ENCODE measurements at places on chromosomes 5 and 9.
A peak's percentile ranks its signal among the peaks of the same experiment; 100 is the strongest.

GRCh38 chr5:126506079-126506478, 82.9 kb downstream of the GRAMD2B start:
- no peak for DNase-seq

DNA sequence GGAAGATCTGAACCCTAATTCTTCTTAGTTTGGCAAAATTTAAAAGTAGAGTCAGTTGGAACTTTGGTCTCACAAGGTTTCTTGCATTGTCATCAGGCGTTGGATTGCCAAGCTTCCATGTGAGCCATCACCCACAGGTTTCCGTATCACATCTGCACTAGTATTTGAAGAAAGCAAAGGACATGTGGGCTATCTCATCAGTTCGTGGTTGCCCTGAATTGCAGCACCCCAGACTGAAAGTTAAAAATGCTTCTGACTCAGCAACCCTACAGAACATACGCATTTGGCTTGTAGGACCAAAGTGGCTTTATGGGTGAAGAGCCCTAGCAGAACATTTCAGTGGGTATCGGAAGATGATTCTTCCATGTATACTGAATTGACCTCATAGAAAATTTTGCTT, 358.0 kb downstream of the ENC1 start:
- DNase-seq: no peak

DNA sequence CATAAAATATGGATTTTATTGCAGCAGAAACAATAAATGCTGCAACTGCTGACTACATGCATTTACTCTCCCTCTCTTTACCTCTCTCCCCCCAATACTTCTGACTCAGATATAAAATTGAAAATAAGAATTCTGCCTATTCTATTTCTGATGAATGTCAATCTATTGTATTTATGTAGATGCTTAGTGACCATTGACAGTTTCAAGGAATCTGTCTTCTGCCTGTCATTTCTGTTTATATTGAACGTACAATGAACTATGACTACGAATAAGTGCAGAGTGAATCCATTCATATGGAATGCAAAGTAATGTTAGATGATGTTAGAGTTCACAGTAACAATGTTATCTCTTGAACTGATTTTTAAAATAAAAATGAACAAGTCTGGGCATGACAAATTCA, 898 bp downstream of the CDH10 start:
- DNase-seq: no peak

- no peak for DNase-seq
These were observed 27.0 kb downstream of the SLC22A4 start for GRCh38 chr5:132321109-132321721.

DNA sequence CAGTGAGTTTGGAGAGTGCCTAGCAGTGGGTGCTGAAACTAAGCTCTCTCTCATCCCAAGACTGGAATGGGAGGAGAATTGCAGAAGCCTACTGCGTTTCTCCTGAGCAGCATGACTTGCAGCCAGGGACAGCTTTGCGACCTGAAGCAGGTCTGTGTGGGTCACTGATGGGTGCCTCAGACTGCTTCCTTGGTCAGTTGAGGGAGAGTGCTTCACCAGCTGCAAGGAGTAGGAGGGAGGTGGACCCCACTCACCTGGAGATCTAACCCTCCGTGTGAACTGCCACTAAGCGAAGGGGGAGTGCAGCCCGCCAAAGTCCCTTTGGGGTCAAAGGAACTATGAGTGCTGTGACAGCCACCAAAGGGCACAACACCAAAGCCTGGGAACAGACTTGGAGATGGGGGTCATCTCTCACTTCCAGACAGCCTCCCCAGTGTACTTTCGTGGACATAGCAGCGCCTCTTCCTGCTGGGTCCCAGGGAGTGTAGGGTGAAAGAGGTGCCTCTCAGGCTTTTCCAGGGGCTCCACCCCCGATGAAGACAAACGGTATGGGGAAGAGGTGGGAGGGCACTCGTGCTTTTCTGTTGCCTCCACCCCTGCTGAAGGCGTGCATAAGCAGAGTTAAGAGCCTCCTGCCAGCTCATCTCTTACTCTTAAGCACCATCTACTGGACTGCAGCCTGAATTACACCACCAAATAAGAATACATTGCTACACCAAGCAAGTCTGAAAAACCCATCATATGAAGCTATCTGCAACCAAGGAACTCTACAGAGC, 34.3 kb upstream of the MACIR start:
- DNase-seq: peak; percentile 12

All from activated CD4-positive, alpha-beta T cell treated with anti-CD3 and anti-CD28 coated beads for 4 hours (primary cell).